ENCODE measurements at places on chromosomes 2 and 18.
A peak's percentile ranks its signal among the peaks of the same experiment; 100 is the strongest.

DNA sequence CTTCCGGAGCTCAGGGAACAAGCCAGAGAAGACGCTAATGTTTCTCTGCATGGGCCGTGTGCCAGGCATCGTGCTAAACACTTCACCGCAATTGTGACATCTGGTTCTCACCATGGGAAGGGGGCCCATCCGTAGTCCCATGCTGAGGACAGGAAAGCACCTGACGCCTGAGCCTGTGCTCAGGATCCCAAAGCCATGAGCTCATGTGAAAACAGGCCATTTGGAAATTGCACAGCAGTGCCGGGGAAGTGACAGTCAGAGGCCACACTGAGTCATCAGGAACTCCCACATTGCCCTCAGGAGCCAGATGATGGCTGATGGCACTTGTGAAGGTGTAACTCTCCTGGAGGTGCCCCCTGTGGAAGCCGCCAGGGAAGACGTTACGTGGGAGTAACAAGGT is 141.0 kb downstream of the INHBB start:
- DNase-seq = no peak

DNA sequence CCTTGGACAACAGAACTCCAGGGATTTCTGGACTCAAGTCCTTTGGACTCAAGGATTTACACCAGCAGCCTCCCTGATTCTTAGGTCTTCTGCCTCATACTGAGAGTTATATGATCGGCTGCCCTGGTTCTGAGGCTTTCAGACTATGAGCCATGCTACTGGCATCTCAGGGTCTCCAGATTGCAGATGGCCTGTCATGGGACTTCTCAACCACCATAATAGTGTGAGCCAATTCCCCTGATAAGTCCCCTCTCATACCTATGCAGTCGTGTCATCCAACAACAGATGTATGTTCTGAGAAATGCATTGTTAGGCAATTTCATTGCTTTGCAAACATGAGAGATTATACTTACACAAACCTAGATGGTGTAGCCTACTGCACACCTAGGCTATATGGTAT is 61.4 kb upstream of the MSTN start:
- DNase-seq = no peak

- DNase-seq = no peak
Observed at GRCh38 chr2:159612255-159612901, 4.0 kb downstream of the BAZ2B start.

- DNase-seq = no peak
Observed at GRCh38 chr2:157251932-157252331, 5.6 kb upstream of the GALNT5 start.

GRCh38 chr18:26503382-26503781 is 45.0 kb downstream of the KCTD1 start:
- no peak for DNase-seq

- DNase-seq = no peak
Observed at GRCh38 chr2:75022516-75022915, 64.1 kb downstream of the POLE4 start.

DNA sequence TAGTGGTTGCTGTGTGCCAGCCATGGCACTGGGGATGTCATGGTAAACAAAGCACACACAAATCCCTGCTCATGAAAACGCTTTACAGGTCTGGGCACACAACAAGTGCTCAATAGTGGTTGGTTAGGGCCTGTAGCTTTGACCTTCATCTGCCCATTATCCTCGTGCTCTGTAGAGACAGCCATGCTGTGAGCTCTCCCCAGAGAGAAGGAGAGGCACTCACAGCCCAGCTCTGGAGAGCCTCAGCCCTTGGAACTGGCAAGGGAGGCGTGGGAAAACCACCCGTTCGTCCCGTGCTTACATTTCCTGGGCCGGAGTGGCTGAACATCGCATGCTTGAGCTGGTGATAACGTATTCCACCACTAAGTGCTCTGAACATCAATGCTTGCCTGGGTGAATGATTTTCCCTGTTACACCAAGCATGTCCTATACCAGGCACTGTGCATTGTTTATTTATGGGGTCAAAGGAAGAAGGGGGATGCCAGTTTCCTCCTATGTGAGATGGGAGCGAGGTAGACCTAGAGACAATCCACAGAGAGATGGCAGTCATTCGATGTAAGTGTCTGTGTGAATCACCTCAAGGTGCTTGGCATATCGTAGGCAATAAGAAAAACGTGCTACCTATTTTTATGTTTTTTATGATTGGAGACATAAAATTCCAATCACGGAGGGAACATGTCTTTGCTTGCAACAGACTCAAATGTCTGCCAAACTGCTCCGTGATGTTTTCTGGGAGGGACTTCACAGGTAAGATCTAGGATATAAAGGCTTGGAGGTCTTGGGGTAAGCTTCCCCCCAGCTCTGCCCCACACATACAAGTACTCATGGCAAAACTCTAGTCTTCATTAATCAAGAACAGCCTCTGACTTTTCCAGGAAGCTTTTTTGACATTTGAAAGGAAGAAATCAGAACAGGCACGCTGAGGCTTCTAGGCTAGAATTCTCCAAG is 75.5 kb downstream of the DDX1 start:
- no peak for DNase-seq

DNA sequence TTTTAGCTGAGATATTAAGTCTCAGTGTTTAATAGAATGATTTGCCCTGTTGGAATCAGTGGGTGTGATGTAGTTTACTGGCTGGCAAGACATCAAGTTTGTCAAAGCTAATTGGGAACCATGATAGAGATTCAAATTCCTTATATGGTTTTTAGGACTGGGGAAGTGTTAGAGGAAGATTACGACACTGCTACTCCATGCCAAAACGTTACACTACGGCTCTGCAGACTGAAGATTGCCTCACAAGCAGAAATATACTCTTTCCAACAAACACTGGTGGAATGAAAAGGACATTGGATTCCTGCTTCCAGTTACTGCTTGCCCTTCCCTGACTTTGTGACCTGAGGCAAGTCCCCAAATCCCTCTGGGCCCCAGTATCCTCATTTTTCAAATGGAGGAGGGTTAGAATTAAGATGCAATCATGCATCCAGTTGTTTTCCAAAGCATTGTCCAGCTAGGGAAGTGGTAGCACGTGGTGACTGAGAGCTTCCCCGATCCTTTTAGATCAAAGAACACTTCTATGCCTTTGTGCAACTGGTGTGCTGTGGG is 147.6 kb downstream of the CDC42EP3 start:
- DNase-seq = no peak

DNA sequence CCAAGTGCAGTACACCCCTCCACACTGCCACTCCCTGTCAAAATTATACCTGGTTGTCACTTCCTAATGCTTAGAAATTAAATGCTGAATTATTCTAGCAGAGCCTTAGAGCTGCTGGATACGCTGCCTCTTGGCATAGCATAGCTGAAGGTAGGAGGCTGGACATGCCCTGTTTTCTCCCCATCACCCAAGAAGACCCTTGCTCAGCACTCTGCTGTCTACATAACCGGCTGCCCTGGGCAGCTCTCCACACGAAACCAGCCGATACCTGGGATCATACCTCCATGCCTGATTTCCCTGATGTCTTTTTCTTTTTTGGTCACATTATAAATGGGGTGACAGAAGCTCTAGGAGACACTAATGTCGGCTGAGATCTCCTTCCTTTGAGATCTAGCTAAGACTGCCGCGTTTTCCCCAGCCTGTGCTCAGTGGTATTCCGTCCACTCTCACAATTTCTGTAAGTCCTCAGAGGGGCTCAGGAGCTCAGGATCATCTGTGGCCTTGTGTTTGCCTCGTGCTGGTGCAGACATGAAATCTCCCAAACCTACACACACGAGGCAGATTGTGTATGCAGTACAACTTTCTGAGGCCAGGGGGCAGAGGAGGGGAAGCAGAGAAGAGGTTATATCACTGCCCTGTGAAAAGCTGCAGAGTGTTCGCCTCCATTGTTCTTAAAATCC is 13.5 kb upstream of the ZAP70 start:
- peak; percentile 60 for DNase-seq

DNA sequence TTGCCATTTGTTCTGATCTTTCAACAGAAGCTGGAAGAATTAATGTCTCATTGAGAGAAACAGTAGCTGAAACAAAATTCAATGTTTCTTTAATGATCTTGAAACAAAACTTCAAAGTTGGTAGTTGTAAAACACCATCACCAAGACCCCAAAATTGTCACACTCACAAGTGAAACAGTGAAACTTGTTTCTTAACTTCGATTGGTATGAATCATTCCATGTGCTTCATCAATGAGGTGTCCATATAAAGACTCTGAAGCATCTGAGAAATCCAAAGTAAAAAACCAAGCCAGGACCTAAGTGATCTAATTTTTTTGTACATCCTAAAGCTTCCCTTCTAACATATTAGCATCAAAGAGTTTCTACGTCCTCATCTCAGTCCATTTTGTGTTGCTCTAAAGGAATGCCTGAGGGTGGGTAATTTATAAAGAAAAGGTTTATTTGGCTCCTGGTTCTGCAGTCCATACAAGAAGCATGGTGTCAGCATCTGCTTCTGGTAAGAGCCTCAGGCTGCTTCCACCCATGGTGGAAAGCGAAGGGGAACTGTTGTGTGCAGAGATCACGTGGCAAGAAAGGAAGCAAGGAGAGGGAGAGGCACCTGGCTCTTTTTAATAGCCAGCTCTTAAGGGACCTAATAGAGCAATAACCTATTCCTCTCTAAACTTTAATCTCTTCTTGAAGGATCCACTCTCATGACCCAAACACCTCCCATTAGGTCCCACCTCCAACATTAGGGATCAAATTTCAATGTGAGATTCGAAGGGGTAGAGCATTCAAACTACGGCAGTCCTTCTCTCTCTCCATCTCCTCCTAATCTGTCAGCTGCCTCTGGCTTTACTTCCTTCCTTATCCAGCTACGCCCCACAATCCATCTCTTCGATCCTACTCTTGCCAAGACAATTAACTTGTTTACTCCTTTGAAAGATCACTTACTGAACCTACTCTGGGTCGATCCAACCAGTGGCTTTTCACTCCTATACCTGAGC is 20.7 kb upstream of the TLK1 start:
- DNase-seq = no peak

GRCh38 chr18:7733642-7734041 is 166.5 kb downstream of the PTPRM start:
- no peak for DNase-seq
